Activated T-cell treated with anti-CD3 and anti-CD28 coated beads, Interleukin-2, amount 50 U/mL, for 4 hours (primary cell): ENCODE measurements at places on chromosomes 11 and 22. TPM values are rescaled to one million over a fixed set of nuclear protein-coding genes. Genes with fewer than 3 reads are reported as not detected.

The F2 gene
- 0.81 TPM for total RNA-seq

GRCh38 chr11:33412241-33412640 lies 155.1 kb downstream of the HIPK3 start:
- no peak for DNase-seq

GRCh38 chr11:2557381-2557780 lies 112.6 kb downstream of the KCNQ1 start:
- DNase-seq = no peak

The C11orf98 gene
- total RNA-seq = 206 TPM

The FXYD2 gene
- total RNA-seq = 0.63 TPM

The LSP1 gene
- 71.7 TPM for total RNA-seq

- no peak for DNase-seq
Observed at GRCh38 chr11:125272821-125273220, 108.3 kb downstream of the PKNOX2 start.

- no peak for DNase-seq
Observed at GRCh38 chr22:31586137-31586920, 75.7 kb downstream of the PISD start.

The CKAP5 gene
- total RNA-seq = 65.5 TPM

- DNase-seq = no peak
Observed at GRCh38 chr11:62965574-62965973, 19.2 kb downstream of the SLC22A6 start.

- peak; percentile 94 for DNase-seq
Observed at GRCh38 chr11:65498977-65499712, at the start of gene MALAT1. MALAT1 (plus strand) TSS chr11:65499045.

- DNase-seq = no peak
Observed at GRCh38 chr11:32081901-32082300, 9.0 kb upstream of the RCN1 start.

- DNase-seq = no peak
Observed at GRCh38 chr11:8714622-8715225, 32.1 kb downstream of the RPL27A start.

The LRRC56 gene
- total RNA-seq = 2.7 TPM

The SLC5A12 gene
- not detected for total RNA-seq

GRCh38 chr11:94581926-94582325 lies 14.8 kb downstream of the PIWIL4 start:
- no peak for DNase-seq

The FCHSD2 gene
- 25.0 TPM for total RNA-seq

GRCh38 chr11:19923626-19924025 lies 211.0 kb downstream of the NAV2 start:
- DNase-seq = no peak

DNA sequence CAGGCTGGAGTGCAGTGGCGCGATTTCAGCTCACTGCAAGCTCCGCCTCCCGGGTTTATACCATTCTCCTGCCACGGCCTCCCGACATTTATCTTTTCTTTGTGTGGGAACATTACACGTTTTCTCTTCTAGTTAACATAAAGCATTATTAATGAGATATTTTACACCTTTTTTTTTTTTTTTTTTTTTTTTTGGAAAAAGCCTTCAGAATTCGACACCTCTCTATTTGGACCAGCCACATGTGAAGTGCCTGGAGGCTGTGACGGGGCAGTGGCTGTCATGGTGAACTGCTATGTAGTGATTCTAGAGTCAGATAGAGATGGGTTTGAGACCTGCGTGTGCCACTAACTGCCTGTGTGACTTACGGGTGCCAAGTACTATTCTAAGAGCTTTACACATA lies 64.3 kb downstream of the SMIM38 start:
- no peak for DNase-seq

- no peak for DNase-seq
Observed at GRCh38 chr11:47850337-47850736, 2.2 kb upstream of the NUP160 start.

GRCh38 chr11:87019613-87020271 lies 18.0 kb upstream of the TMEM135 start:
- no peak for DNase-seq

The SMC1B gene
- total RNA-seq = 0.24 TPM

- no peak for DNase-seq
Observed at GRCh38 chr11:47775240-47775869, 8.2 kb upstream of the FNBP4 start.

The MGAT3 gene
- total RNA-seq = 0.30 TPM

GRCh38 chr11:12066799-12067508 lies 43.4 kb upstream of the MICAL2 start:
- no peak for DNase-seq

- DNase-seq = no peak
Observed at GRCh38 chr11:15493921-15494620, 379.3 kb downstream of the INSC start.

The MIAT gene
- 3.4 TPM for total RNA-seq

DNA sequence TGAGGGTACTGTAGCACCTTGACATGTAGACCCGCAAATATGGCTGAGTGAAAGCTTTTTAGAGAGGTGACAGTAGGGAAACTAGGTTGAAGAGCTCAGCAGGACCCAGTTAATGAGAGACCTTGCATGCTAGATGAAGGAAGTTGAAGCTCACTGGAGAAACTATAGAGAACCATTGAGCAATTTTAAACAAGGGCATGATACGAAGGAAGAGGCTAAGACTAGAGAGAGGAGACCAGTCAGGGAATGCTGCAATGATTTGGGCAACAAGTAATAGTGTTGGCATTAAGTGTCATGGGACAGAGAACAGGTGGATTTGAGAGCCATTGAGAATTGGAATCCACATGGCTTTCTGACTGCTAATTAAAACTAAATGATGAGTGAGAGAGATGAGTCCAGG lies 4.1 kb downstream of the OLFML1 start:
- no peak for DNase-seq

- DNase-seq = no peak
Observed at GRCh38 chr22:45429424-45429823, 15.9 kb downstream of the RIBC2 start.

The CD248 gene
- total RNA-seq = 0.65 TPM

The NAALADL1 gene
- total RNA-seq = 5.4 TPM

The OR51F1 gene
- not detected for total RNA-seq

DNA sequence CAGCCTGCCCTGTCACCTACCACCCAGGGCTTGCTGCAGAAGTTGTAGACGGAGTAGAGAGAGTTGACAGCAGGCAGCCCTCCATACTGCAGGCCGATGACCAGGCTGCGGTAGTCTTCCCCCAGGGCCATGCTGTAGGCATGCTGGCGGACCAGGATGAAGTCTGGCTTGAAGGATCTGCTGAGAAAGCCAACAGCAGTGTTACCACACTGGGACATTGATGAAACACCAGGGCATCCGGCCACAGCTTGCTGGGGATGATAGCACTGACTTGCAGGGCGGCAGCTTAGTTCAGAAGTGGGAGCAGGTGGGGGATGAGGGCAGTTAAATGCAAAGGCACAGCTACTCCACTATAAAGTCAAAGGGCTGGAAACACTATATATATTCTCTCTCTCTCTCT lies 67.4 kb downstream of the TIMP3 start:
- DNase-seq = no peak

- DNase-seq = no peak
Observed at GRCh38 chr11:74970852-74971395, 17.8 kb upstream of the NEU3 start.

- DNase-seq = no peak
Observed at GRCh38 chr22:35784633-35785032, 67.0 kb downstream of the APOL5 start.

The RIMBP3B gene
- total RNA-seq = 0.61 TPM

DNA sequence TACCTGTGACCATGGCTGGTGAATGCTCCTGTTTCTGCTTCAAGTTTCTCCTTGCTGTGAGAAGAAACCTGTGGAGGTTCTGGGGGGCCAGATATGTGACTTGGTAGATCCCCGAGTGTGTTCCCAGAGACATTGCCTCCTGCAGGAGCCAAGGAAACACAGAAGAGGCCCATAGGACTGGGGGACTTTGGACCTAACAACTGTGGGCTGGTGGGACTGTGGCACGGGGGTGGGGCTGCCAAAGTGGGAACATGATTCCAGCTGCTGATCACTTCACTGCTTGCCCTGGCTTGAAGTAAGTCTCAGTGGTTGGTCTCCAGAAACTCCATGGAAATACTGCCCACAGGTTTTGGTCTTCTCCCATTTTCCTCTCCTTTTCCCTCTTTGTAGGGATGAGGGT lies 4.1 kb upstream of the NR1H3 start:
- no peak for DNase-seq

The GPR83 gene
- total RNA-seq = 0.05 TPM

The APOBEC3G gene
- total RNA-seq = 39.1 TPM

DNA sequence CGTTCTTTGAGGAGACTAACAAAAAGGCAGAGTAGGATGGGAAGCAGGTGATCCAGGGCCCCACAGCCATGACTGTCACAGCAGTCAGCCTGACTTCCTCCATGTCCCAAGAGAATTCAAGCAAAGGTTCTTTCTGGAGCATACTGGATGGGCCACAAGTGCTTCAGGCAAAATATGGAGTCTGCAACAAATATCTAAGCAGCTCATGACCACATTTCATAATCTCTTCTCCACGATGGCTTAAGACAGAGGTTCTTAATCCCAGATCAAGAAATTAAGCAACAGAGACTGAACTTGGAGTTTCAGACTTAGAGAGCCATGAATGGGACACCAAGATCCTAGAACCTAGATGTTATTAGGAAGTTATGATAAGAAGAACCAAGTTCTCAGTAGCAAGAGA lies 31.6 kb downstream of the GUCY1A2 start:
- no peak for DNase-seq

DNA sequence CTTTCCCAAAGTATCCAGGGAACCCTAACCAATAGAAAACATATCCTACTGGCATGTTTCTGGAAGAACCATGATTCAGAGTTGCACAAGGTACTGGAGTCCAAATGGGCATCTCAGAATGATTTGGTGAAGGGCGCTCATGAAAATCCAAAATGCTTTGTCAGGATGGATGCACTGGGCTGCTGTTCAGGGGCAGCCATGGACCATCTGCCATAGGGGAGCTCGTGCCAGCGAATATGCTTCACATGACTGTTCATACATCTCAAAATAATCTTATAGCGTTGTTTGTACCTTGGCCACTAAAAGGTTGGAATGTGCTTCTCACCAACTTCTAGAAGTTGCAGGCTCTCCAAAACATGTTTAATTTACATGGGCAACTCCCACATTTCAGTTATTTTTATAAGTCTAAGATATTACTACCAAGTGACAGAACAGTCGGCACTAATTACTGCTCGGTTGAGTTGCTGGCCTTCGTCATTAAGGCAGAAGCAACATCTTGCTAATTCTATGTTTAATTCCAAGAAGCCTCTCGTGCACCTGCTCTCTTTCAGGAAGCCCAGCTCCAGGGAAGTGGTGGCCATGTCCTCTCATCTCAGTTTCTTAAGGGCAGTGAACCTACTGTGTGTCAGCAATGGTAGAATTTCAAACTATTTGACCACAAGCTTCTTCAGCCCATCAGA lies 1497.7 kb downstream of the TBC1D22A start:
- DNase-seq = no peak

GRCh38 chr11:95565724-95566141 lies 223.8 kb downstream of the FAM76B start:
- no peak for DNase-seq

GRCh38 chr11:111157571-111157970 lies 88.0 kb upstream of the POU2AF2 start:
- no peak for DNase-seq

DNA sequence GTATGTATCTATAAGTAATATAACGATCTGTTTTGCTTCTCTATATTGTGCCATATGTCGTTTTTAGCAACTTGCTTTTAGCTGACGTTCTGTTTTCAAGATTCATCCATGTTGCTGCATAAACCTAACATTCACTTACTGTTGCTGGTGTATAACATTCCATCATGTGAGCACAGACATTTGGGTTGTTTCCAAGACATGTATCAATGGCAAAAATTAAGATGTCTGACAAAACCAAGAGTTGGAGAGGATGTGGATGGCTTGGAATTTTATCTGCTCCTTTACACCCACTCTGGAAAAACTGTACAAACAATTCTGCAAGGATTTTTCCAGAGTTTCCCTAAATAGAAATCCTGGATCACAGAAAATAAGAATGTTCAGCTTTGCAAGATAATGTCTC lies 40.9 kb downstream of the DGCR2 start:
- DNase-seq = no peak

GRCh38 chr11:23013509-23013908 lies 153.2 kb upstream of the CCDC179 start:
- DNase-seq = no peak

GRCh38 chr11:68565768-68566167 lies 105.2 kb downstream of the PPP6R3 start:
- DNase-seq = no peak

- DNase-seq = no peak
Observed at GRCh38 chr11:76139314-76139713, 67.0 kb downstream of the WNT11 start.

- no peak for DNase-seq
Observed at GRCh38 chr11:23539556-23539955, 679.3 kb upstream of the CCDC179 start.

GRCh38 chr11:92790366-92790765 lies 179.1 kb upstream of the MTNR1B start:
- DNase-seq = no peak

The OR52H1 gene
- total RNA-seq = not detected

DNA sequence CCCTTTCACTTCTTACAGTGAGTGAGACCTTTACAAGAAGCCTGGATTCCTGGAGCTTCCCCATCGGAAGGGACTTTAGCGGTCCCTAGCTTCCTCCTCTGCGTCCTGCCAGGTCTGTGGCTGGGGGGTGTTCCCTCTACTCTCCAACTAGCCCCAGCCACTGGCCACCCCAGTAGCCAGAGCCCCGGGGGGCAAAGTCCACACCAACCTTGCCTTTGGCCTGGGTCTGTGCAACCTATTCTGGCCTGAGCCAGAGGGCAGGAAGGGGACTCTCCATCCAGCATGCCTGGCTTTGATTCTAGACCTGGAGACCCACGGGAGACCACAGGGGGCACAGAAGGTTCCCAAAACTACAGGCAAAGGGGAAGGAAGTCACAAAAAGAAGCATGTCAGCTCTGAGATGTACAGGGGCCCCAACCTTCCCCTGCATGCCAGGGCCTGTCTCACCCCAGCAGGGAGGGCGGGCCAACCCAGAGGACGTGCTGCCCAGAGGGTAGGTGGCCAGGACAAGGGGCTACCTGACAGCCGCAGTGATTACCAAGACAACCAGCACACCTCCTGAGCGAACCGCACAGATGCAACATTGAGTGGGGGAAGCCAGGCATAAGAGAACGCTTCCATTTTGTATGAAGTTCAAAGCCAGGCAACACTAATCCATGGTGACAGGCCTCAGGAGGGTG lies 52.4 kb downstream of the DSCAML1 start:
- no peak for DNase-seq
